ENCODE measurements at places on chromosomes 6 and 20.

- DNase-seq, result no peak
Observed at GRCh38 chr6:149492798-149493343, 8.1 kb upstream of the ZC3H12D start.

- DNase-seq, result no peak
Observed at GRCh38 chr6:138609801-138610430, 110.6 kb upstream of the NHSL1 start.

DNA sequence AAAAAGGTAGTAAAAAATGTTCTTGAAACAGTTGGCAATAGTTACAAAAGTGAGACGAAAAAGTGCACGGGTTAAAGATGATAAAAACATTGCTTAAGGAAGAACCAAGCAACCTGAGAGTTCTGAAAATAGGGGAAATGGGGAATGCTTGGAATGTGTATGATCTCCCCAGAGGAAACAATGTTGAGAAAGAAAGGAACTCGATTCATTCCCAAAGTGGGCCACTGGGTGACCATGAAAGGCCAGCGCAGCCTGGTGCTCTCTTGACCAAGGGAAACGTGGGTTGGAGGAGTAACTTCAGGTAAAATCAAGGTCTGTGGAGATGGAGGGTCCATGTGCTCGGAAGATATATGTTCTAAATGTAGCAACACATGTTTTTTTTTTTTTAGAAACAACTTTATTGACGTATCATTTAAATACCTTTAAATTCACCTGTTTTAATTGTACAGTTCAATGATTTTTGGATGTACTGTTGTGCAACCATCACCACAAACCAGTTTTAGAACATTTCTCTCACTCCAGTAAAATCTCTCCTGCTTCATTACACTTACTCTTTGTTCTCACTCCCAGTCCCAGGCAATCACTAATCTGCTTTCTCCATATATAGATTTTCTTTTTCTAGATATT lies 34.5 kb upstream of the CEP85L start:
- no peak for DNase-seq

- DNase-seq, result no peak
Observed at GRCh38 chr6:64776359-64776758, 930.7 kb downstream of the EYS start.

GRCh38 chr6:156866220-156867015 lies 89.2 kb downstream of the ARID1B start:
- DNase-seq, result no peak

DNA sequence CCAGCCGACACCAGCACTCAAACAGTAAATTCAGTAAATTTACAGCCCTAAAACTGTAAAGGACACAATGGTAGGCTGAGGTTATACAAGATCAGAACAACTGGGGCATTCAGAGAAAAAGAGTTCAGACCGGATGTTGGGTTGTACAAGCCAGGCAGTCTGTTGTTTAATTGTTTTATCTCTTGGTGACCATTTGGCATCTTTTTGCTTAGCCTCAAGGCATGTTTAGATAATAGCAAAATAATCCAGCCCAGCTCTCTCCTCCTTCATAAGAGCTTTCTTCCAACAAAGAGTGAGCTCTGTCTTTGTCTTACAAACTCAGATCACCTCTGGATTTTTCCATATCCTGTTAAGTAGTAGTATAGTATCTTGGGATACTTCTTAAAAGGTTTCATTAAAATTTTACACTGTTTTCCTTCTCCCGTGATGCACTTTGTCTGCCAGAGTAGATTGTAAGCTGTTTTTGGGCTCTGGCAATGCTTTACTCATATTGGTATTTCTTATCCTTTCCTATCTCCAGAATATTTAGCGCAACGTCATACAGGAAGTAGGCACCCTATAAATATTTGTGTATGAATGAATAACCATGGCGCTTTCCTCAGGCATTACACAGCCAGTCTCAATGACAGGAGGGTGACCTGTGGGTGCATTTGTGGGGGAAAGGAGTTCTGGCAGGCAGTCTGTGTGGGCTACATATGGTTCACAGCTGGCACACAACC lies 35.6 kb upstream of the TRAM2 start:
- DNase-seq, result no peak

DNA sequence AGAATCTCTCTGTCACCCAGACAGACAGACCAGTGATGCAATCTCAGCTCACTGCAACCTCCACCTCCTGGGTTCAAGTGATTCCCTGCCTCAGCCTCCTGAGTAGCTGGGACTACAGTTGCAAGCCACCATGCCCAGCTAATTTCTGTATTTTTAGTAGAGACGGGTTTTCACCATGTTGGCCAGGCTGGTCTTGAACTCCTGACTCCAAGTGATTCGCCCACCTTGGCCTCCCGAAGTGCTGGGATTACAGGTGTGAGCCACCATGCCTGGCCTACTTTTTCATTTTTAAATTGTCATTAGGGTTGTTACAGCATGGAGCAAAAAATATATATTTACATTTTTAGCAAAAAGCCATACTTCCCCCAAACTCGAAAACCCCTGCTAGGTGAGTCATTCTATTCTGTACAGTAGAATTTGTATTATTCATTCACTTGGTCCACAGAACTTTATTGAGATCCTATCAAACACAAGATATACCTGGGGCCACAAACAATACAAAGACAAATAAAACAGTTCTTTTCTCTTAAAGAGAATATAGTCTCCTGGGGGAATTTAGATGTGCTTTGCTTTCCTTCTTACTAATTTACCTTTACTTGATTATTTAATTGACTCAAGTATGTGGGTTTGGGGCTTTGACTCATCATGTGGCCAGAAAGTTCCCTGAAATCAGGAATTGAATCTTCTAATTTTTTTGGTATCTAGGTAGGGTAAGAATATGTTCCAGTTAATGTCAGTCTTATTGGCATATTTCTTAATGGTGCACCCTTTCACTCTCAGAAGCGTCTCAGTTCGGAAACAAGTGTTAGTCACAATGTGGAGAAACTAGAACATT lies 16.6 kb upstream of the CCND3 start:
- peak; percentile 63 for DNase-seq

- DNase-seq, result no peak
Observed at GRCh38 chr20:63167918-63168520, 47.9 kb downstream of the YTHDF1 start.

- no peak for DNase-seq
Observed at GRCh38 chr6:135535989-135536414, 38.5 kb upstream of the AHI1 start.
